NCI-H446 (cell line): ENCODE measurements at places on chromosomes 13 and 19.

GRCh38 chr13:23960566-23961156 lies 63.4 kb upstream of the C1QTNF9B start:
- peak; percentile 29 for DNase-seq

DNA sequence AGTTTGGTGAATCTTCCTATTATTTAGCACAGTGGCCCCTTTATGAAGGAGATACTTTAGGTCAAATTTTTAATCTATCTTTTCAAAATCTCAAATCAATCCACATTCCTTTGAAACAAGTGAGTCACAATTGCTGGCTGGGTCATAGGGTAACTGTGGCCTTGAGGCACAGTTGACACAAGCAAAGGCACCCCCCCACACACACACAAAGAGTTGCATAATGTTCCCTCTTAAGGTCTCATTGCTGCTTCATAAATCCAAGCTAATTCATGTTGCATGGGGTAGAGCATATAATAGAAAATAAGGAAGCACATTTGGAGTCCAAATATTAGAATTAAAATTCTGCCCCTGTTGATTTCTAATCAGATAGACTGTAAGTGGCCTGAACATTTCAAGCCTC lies 171.5 kb downstream of the DLEU7 start:
- DNase-seq = no peak

- DNase-seq = peak; percentile 23
Observed at GRCh38 chr19:40217934-40218890, at the start of gene TTC9B. Gene TTC9B (minus strand): TSS chr19:40218384. CDS start chr19:40218381, 3 bp downstream.

- peak; percentile 30 for DNase-seq
Observed at GRCh38 chr13:55705971-55706370, 1434.7 kb upstream of the PRR20A start.

GRCh38 chr13:37602733-37603381 lies 4.3 kb upstream of the POSTN start:
- peak; percentile 51 for DNase-seq

GRCh38 chr13:107330484-107330883 lies 762.5 kb upstream of the ARGLU1 start:
- DNase-seq = no peak

- no peak for DNase-seq
Observed at GRCh38 chr13:58165617-58166016, 534.1 kb downstream of the PCDH17 start.

GRCh38 chr19:33552928-33553279 lies 31.3 kb upstream of the PEPD start:
- DNase-seq = no peak

GRCh38 chr19:6800991-6801484 lies 28.5 kb downstream of the VAV1 start:
- no peak for DNase-seq
